Neuronal stem cell (in vitro differentiated cells): ENCODE measurements at places on chromosomes 4 and X.

GRCh38 chr4:102543030-102543928 is 42.1 kb downstream of the NFKB1 start:
- DNase-seq = no peak

- DNase-seq = no peak
Observed at GRCh38 chr4:160038615-160039014, 935.7 kb downstream of the RAPGEF2 start.

DNA sequence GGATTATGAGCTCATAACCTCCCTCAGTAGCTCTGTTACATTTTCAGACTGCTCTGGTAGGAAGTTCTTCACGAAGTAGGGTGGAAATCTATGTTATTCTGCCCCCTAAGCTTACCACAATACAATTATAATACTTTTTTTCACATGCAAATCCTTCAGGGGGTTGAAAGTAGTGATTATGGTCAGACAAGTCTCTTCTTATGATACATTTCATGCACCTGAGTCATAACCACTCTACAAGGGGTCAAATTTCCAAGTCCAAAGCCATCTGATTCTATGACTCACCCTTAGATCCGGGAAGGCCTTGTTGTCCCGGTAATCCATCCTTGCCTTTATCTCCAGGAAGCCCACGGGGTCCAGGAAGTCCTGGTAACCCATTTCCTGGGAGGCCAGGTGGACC is 95.2 kb downstream of the ATG4A start:
- DNase-seq = no peak

DNA sequence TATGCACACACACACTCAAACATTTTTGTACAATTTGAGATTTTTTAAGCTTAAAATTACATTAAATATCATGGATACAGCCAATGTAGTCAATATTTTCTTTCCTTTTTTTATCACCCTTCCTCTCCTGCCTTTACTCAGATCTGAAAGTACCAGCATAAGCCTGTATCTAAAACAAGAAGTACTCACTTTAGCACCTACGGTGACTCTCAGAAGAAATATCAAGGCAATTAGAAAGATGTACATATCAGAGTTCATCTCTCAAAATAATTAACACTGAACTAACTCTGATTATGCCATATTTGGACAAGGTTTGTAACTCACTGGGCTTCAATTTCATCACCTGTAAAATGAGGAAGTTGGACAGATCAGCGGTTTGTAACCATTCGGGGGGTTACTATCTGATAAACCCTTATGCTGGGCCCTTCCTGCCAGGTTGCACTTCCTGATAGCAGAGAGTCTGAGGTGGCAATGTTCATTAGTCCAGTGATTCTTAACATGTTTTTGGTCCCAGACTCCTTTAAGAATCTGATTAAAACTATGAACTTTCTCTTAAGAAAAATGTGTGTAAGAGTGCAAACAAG is 5.7 kb upstream of the GPR174 start:
- no peak for DNase-seq

GRCh38 chr4:22416403-22416802 is 99.5 kb downstream of the ADGRA3 start:
- no peak for DNase-seq

DNA sequence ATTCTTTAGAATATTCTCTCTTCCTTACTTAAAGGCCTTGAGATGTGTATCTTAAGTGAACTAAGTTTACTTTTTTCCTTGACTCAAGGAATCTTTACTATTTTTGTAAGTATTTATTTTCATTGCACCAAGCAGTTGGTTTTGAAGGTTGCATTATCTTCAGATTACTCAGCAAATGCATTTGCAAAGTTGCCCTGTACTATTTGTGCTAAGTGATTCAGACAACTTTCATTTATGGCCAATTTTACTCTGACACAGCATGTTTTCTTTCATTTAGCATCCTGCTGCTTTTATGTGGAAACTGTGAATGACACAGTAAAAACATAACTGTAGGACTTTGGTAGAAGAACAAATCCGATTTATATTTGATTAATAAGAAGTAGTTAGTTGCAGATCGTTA is 191.0 kb downstream of the CCSER1 start:
- DNase-seq = no peak

DNA sequence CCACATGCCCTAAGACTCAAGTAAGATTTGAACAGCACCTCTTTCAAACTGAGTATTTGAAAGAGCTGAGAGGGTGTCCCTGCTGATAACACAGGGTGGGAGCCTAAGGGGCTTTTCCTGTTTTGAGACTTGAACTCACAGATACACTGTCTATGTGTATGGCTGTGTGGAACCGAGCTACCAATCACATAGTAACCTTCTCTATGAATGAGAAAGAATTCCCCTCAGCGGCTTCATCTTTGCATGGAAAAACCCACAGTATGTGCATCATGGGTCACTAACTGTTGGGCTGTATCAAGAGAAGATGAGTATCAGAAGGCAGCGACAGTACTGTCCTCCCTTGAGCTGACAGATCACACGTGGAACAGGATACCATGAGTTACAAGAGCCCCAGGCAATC is 336.3 kb downstream of the AFF2 start:
- DNase-seq = no peak

- DNase-seq = no peak
Observed at GRCh38 chr4:182593402-182593801, 323.8 kb downstream of the DCTD start.

- no peak for DNase-seq
Observed at GRCh38 chr4:15031197-15031596, 28.9 kb downstream of the CPEB2 start.

- peak; percentile 97 for DNase-seq
Observed at GRCh38 chr4:143513314-143514168, at the start of gene SMARCA5. TSS of gene SMARCA5 (plus strand) at chr4:143513702. CDS start at chr4:143513925, 223 bp downstream.

- peak; percentile 26 for DNase-seq
Observed at GRCh38 chrX:81195712-81196111, 6.0 kb downstream of the HMGN5 start.

- no peak for DNase-seq
Observed at GRCh38 chr4:186871856-186872255, 148.2 kb upstream of the FAT1 start.

GRCh38 chrX:154411981-154412340 is 622 bp downstream of the TAFAZZIN start:
- no peak for DNase-seq
